ENCODE measurements at places on chromosomes 7 and 10.

GRCh38 chr7:45937301-45937700 lies 16.2 kb upstream of the IGFBP3 start:
- DNase-seq: no peak

DNA sequence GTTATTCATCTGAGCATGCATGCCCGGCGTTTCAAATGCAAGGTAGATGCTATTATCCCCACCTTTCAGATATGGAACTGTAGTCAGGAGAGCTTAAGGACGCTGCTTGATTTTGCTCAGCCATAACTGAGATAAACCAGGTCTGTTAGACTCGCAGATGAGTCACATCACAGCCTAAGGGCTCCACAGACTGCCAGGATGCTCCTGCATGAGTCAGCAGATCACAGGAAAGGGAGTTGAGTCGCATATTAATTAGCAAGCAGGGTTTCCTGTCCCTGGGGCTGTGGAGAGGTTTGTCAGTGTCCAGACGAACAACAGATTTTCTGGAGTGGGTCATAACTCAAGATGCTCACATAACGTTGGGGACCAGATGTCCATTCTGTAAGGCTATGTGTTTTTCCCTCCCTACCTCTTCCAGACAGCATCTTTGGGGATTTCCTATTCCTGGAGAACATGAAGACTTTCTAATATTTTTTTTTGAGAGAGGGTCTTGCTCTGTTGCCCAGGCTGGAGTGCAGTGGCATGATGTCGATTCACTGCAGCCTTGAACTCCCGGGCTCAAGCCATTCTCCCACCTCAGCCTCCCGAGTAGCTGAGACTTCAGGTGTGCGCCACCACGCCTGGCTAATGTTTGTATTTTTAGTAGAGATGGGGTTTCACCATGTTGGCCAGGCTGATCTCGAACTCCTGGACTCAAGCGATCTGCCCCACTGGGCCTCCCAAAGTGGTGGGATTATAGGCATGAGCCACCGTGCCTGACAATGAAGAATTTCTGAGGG lies 36.7 kb downstream of the PFKFB3 start:
- DNase-seq: peak; percentile 98

DNA sequence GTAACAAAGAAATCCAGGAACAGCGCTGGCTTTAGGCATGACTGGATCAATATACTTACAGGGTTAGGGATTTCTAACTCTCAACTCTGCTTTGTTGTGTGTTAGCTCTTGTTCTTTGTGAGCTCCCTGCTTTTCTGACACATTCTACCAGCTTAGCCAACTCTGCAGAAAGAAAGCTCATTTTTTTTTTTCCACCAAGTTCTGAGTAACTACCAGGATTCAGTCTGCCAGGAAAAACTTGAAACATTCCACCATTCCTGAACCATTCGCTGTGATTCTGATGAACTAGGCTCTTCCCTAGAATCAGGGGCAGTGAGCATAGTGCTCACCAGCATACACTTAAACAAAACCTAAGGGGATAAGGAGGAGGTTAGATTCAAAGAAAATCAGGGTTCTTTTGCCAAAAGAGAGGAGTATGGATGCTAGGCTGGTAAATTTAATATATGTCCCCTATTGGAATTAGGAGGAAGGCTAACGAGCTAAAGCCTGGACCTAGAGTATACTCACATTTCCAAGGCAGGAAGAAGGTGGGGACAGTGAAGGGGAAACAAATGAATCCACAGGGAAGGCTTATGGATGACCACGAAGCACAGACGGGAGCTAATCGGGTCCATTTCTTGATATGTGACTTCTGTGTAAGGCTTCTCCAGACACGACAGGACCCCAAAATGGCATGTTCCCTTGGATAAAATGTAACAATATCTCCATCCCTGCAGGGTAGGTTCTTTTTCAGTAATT lies 183.4 kb downstream of the PRKG1 start:
- DNase-seq: no peak

DNA sequence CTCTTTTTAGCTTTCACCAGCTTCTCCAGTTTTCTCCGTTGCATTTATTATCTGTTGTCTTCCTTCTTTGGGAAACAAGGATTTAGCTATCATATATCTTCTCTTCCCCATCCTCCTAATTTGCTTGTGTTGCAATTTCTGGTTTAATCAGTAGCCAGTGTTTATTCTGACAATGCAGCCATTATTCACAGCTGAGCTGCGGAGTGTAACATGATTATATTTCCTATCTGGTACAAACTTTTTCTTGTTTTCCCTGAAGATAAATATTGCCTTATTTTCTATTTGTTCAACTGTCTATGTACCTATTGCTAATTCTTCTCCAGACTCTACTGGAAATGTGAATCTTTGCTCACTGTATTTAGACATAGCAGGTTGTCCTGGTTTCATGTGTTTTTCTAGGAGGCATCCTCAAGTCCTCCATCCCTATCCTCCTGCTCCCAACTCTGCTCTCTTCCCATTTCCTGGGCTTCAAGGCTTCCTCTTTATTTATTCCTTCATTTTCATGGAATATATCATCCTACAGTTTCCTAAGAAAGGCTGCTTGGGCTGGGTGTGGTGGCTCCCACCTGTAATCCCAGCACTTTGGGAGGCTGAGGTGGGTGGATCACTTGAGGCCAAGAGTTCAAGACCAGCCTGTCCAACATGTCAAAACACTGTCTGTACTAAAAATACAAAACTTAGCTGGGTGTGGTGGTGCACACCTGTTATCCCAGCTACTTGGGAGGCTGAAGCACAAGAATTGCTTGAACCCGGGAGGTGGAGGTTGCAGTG lies 72.4 kb upstream of the KDM7A start:
- no peak for DNase-seq

DNA sequence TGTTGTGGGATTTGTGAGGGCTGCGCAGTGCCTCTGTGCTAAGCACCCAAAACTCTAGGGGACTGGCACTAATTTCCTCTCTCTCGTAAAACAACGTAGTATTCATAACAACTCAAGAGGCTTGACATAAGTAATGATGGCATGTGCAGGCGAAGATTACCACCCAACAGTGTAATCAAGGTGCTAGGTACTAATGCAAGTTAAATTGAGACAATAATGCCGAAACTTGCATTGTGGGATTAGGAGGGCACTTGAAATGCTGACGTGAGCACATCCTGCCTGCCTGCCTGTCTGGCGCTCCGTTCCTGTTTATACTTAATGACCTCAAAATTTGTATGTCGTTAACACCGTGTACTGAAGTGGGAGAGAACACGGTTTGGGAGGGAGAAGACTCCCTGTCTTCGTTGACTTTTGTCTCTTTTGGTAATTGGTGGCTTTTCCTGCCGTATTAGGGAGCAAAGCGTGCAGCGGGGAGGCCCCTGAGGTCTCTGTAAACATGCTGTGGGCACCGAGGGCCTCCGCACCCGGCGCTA lies 139.0 kb downstream of the MGMT start:
- no peak for DNase-seq

GRCh38 chr7:36871863-36872262 lies 147.6 kb upstream of the AOAH start:
- no peak for DNase-seq

DNA sequence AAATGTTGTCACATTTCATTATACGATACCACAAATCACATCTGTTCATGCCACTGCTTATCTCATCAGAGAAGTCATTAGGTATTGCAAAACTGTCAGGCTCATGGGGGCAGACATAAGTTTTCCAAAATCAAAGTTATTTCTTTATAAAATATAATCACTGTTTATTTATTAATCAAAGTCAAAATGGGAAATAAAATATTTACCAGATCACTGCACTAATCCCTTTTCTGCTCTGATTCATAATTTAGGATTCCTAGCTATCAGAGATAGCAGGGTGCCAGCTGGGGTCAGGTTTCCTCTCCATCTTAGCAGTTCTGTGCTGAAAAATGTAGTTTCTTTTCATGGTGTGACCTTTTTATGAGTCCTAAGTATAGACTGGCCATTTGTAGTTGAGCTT lies 117.7 kb upstream of the LANCL2 start:
- no peak for DNase-seq

- peak; percentile 33 for DNase-seq
Observed at GRCh38 chr10:79488336-79488735, 24.0 kb upstream of the EIF5AL1 start.

GRCh38 chr7:138352570-138353461 lies 107.2 kb upstream of the TRIM24 start:
- no peak for DNase-seq

All from kidney capillary endothelial cell (primary cell).